ENCODE measurements at places on chromosomes 6 and 20. TPM values are rescaled to one million over a fixed set of nuclear protein-coding genes. Genes with fewer than 3 reads are reported as not detected.

The CALHM6 gene
- total RNA-seq, result 0.31 TPM

The PPIL4 gene
- 37.1 TPM for total RNA-seq

The PRDM13 gene
- total RNA-seq, result not detected

The SLC16A10 gene
- not detected for total RNA-seq

The CLVS2 gene
- not detected for total RNA-seq

The RNF144B gene
- 2.1 TPM for total RNA-seq

The EPHA7 gene
- under 0.01 TPM for total RNA-seq

The CALHM4 gene
- total RNA-seq, result not detected

The CCN6 gene
- total RNA-seq, result not detected
